ENCODE measurements at places on chromosomes 13 and 19.
A peak's percentile ranks its signal among the peaks of the same experiment; 100 is the strongest.

- no peak overlapping the region for H3K27ac ChIP-seq
- no peaks in the 10 kb centered on the region for H3K27me3 ChIP-seq
- H3K4me1 ChIP-seq = no peaks in the 10 kb centered on the region
- DNase-seq = no peak
- H3K36me3 ChIP-seq = peaks cover 10% of the 10 kb centered on the region
- no peak overlapping the region for H3K4me3 ChIP-seq
These were observed 14.5 kb downstream of the ZNF426 start for GRCh38 chr19:9523885-9524474.

GRCh38 chr13:94765814-94766213 lies 53.5 kb upstream of the SOX21 start:
- H3K27me3 ChIP-seq = peaks cover 19% of the 10 kb centered on the region
- no peak overlapping the region for H3K27ac ChIP-seq
- DNase-seq = no peak
- H3K4me1 ChIP-seq = no peaks in the 10 kb centered on the region

GRCh38 chr13:44620057-44620456 lies 43.9 kb upstream of the TSC22D1 start:
- H3K27ac ChIP-seq = no peak overlapping the region
- H3K36me3 ChIP-seq = no peaks in the 10 kb centered on the region
- DNase-seq = no peak

- H3K27me3 ChIP-seq = peaks cover 8% of the 10 kb centered on the region
- DNase-seq = no peak
These were observed 24.4 kb upstream of the MYCBP2 start for GRCh38 chr13:77351315-77351714.

GRCh38 chr13:113979791-113980471 lies 6.1 kb upstream of the C13orf46 start:
- peaks cover 10% of the 10 kb centered on the region for H3K4me1 ChIP-seq
- H3K4me3 ChIP-seq = no peak overlapping the region
- peak overlapping the region; percentile 90 for H3K27ac ChIP-seq
- no peak for DNase-seq
- H3K36me3 ChIP-seq = peaks cover 80% of the 10 kb centered on the region

DNA sequence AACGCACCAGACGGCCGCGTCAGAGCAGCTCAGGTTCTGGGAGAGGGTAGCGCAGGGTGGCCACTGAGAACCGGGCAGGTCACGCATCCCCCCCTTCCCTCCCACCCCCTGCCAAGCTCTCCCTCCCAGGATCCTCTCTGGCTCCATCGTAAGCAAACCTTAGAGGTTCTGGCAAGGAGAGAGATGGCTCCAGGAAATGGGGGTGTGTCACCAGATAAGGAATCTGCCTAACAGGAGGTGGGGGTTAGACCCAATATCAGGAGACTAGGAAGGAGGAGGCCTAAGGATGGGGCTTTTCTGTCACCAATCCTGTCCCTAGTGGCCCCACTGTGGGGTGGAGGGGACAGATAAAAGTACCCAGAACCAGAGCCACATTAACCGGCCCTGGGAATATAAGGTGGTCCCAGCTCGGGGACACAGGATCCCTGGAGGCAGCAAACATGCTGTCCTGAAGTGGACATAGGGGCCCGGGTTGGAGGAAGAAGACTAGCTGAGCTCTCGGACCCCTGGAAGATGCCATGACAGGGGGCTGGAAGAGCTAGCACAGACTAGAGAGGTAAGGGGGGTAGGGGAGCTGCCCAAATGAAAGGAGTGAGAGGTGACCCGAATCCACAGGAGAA lies 1.9 kb downstream of the PPP1R12C start:
- H3K36me3 ChIP-seq = peaks cover 18% of the 10 kb centered on the region
- H3K4me3 ChIP-seq = peak overlapping the region; percentile 93
- H3K4me1 ChIP-seq = peaks cover 24% of the 10 kb centered on the region
- no peak for DNase-seq
- H3K27me3 ChIP-seq = no peaks in the 10 kb centered on the region

DNA sequence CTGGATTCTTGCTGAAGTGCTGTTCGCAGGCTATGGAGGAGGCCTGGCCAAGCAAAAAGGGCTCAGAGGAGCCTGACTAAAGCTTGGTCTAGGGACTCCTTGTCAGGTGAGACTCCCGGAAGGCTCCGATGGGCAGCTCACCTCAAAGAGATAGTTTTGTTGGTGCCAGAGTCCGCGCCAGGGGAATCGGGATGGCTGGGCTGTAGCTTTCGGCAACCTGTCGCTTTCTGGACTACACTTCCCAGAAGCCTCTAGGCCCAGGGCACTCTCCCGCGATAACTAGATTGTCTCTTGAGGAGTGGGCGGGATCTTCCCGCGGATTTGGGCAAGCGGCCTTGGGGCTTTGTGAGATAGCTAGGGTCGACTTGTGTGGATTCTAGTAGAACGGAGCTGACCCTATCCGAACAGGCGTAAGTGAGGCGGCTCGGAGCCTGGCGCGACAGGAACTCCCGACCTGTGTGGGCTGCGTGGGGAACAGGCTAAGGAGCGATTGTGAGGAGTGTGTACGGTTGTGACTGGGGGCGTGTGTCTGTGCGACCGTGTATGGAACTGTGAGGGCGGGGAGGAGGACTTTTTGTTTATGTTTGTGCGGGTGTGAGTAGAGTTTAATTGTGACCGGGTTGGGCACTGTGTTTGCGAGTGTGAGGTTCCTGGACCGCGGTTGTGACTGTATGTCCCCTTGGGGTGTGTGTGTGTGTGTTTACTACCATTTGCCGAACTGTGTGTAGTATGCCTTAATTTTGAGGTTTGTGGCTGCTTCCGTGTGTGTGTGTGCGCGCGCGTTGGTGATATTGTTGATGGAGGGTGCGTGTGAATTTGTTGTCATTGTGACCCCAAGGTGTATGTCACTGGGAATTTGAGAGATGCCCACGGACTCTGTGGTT lies at the start of gene ZNF345:
ZNF345 (plus strand) TSS at position 318 of the 884 bp plus-strand sequence. CDS start 25,955 bp downstream, outside the sequence.
- peak; percentile 81 for DNase-seq
- H3K36me3 ChIP-seq = peaks cover 14% of the 10 kb centered on the region
- H3K27me3 ChIP-seq = no peaks in the 10 kb centered on the region
- no peak within 1 kb of the TSS for H3K27ac ChIP-seq
- no peak within 1 kb of the TSS for H3K4me3 ChIP-seq
- peaks cover 9% of the 10 kb centered on the region for H3K4me1 ChIP-seq

Data from effector memory CD8-positive, alpha-beta T cell (primary cell).